Spinal cord (tissue), 10 donors: ENCODE measurements at places on chromosomes 1 and 21. TPM values are rescaled to one million over a fixed set of nuclear protein-coding genes. Genes with fewer than 3 reads are reported as not detected.

DNA sequence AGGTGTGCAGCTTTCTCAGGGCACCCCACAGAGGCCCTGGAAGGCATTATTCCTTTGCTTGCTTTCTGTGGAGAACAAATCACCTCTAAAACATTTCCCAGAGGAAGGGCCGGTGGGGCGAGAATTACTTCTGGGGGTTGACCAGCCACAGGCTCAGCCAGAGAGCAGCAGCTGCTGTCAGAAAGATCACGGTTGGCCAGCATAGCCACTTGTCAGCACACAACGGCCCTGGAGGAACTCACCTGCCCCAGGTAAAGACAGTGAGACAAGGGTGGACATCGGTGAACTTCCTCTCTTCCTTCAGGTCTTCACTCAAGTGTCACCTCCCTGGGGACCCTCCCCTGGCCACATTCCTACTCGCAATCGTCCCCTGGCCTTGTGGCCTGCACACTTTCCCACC lies 69.5 kb upstream of the CLDN14 start:
- DNase-seq, result no peak

- no peak for DNase-seq
Measured at GRCh38 chr21:38183961-38184360, 72.8 kb upstream of the KCNJ15 start.

Gene LCE1E
- not detected for total RNA-seq

DNA sequence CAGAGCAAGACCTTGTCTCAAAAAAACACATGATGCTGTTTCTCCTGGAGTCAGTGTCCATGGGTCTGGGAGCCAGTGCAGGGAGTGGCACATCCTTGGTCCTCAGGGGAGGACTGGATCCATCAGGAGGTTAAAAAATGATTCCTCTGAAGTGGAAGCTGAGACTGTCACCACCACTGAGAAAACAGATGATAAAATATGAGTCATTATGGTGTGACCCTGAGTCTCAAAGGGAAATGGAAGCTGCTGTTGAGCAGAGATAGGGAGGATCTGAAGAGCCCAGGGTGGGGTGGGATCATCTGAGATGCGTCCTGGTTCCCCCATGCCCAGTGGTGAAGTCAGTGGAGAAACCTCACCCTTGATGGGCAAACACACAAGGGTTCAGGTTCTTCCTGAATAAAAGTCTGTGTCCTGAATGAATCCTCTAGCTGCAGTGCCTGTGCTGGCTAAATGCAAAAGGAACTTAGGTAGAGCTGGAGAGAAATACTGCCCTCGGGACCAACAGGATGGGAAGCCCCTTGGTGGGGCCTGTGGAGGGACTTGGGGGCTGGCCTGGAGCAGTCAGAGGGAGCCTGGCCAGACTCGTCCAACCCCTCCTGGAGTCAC lies 61.6 kb upstream of the TENT5B start:
- no peak for DNase-seq
